ENCODE measurements at places on chromosomes 2 and 18.

DNA sequence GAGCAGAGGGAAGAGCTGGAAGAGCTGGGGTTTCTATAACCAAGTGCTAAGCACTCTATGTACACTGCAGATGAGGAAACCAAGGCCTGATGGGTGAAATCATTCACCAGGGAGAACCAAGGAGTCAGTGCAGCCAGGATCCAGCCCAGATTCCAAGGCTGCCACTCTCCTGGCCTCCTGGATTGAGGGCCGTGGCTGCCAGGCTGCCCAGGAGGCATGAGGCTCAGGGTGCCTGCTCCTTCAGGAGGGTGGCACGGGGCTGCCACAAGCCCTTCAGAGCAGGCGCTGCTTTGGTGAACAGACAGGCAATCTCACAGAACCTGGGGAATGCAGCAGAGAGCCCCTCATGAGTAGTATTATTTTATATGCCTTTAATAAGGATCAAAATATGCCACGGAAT is 293.7 kb upstream of the HDAC4 start:
- DNase-seq, result no peak

DNA sequence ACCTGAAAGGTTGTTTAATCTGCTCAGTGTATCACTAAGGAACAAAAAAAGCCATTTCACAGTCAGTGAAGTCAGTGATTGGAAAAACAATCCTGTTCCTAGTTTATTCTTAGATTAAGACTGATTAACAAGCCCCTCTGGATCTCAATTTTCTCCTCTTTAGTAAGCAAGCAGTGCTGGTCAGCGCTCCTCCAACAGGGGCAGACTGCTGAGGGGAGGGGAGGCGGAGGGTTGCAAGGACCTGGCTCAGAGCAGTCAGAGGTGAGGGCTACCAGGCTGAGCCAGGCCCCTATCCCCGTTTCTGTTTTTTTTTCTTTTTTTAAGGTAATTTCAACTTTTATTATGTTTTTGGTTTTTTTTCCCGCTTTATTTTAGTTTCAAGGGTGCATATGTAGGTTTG is 24.7 kb upstream of the KCNS3 start:
- no peak for DNase-seq

GRCh38 chr2:239375278-239376061 is 25.4 kb downstream of the HDAC4 start:
- no peak for DNase-seq

DNA sequence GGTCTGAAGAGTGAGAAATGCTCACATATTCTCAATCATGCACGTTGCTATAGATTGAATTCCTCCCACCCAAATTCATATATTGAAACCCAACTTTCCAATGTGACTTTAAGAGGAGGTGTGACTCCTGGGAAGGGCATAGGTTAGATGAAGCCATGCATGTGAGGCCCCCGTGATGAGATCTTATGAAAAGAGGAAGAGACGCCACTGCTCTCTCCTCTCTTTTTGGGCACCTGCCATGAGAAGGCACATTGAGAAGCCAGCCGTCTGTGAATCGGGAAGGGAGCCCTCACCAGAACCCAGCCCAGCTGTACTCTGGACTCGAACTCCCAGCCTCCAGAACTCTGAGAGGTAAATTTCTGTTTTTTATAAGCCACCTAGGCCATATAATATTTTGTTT is 842.6 kb upstream of the SALL3 start:
- no peak for DNase-seq

DNA sequence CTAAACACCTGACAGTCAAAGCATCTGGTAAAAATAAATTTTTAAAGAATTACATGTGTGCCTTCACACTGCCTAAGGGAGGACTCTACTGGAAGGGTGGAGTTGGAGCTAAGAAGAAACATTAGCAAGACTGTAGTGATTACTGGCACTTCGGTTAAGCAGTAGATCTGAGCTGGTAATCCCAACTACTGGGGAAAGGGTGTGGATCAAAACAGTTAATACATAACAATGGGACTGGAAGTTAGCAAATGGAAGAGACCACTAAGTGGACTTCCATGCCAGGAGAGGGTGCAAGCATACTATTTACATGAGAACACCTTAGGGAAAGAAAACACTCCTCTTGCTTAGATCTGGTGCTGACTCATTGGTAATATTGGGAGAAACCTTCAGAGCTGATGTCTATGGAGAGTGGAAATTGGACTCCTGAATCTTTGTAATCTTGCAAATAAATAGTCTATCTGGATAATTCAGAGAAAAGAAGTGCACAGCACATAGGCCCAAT is 519.6 kb upstream of the LINC00305 start:
- DNase-seq, result no peak

GRCh38 chr2:25411753-25412152 is 70.0 kb upstream of the DNMT3A start:
- DNase-seq, result no peak

DNA sequence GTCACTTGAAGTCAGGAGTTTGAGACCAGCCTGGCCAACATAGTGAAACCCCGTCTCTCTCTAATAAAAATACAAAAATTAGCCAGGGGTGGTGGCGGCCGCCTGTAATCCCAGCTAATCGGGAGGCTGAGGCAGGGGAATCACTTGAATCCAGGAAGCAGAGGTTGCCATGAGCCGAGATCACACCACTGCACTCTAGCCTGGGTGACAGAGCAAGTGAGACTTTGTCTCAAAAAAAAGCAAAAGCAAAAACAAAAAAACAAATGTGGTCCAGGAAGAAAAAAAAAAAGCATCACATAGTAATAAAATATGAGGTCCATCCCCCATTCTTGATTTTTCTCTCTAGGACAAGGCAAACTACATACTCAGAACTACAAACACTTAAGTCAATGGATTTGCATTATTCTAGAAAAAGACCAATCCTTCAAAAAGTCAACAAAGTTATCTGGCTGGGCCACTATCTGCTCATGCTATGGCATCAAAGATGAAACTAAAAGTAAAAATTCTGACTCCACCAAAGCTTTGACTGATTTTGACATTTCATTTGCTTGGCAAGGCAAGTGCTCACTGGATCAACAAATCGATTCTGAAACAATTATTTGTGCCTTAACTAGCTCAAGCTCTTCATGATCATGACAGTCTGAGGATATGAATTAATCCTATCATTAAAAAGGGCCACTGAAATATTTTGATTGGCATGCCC is 28.4 kb downstream of the MEX3C start:
- DNase-seq, result no peak

DNA sequence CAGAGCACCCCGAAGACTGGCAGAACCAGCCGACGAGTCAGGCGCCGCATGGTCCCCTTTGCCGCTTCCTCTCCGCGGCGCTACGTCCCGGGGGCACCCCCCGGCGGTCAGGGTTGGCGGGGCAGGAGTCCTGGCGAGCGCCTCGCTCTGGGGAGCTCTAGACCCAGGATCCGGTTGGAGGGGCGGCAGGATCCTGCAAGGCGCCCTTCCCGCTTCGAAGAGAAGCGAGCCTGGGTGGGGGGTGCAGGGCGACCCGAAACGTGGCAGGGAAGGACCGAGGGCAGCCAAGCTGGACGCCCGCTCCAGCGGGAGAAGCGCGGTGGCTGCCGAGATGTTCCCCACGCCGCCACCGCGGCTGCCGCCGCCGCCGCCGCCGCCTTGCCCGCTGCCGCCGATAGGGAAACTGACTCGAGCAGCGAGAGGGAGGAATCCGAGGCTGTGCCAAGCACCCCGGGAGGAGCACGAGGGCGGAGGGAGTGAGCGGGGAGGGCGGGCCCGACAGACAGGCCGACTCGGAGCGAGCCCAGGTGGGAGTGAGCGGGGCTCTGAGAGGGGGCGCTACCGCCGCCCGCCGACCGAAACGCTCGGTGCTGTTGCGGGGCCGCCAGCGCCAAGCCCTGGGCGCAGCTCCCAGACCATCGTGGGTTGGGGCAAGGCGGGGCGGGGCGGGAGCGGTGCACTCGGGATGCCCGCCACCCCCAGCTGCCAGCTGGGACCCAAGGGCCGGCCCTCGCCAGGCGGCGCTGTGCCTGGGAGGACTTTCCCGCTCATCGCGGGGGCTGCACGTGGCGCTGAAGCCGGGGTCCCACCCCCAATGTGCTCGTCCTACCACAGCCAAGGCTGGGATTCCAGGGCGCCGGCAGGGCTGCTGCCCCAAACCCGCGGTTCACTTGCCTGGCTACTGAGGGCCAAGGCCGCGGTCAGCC is at the start of gene GALNT14:
Gene GALNT14, minus strand, starts transcription at position 404 of the 926 bp plus-strand sequence. Its CDS starts 354 bp downstream, at position 50.
- DNase-seq, result no peak

GRCh38 chr2:235829726-235830125 is 335.9 kb downstream of the AGAP1 start:
- DNase-seq, result no peak

GRCh38 chr18:10322435-10322834 is 132.0 kb upstream of the APCDD1 start:
- no peak for DNase-seq

- no peak for DNase-seq
These were observed 679 bp downstream of the TSGA10 start for GRCh38 chr2:99153921-99154604.

GRCh38 chr2:64718250-64718885 is 64.7 kb upstream of the SERTAD2 start:
- DNase-seq, result no peak

- DNase-seq, result no peak
These were observed 287.7 kb downstream of the SRBD1 start for GRCh38 chr2:45323344-45323743.

All from iPS DF 19.7 (cell line).